ENCODE measurements at places on chromosomes 12 and 14. TPM values are rescaled to one million over a fixed set of nuclear protein-coding genes. Genes with fewer than 3 reads are reported as not detected.

RASAL1 gene
- 5.4 TPM for total RNA-seq

HNF1A gene
- not detected for total RNA-seq

OR6C2 gene
- total RNA-seq, result not detected

SPTB gene
- total RNA-seq, result 1.9 TPM

IFI27 gene
- total RNA-seq, result 0.23 TPM

C12orf42 gene
- total RNA-seq, result 1.1 TPM

GNPNAT1 gene
- total RNA-seq, result 68.7 TPM
